ENCODE measurements at places on chromosomes 12 and 14.
A peak's percentile ranks its signal among the peaks of the same experiment; 100 is the strongest.

- no peak for DNase-seq
Observed at GRCh38 chr14:82180139-82180538, 646.5 kb upstream of the SEL1L start.

GRCh38 chr14:28830115-28830534 lies 63.5 kb downstream of the FOXG1 start:
- no peak for DNase-seq

DNA sequence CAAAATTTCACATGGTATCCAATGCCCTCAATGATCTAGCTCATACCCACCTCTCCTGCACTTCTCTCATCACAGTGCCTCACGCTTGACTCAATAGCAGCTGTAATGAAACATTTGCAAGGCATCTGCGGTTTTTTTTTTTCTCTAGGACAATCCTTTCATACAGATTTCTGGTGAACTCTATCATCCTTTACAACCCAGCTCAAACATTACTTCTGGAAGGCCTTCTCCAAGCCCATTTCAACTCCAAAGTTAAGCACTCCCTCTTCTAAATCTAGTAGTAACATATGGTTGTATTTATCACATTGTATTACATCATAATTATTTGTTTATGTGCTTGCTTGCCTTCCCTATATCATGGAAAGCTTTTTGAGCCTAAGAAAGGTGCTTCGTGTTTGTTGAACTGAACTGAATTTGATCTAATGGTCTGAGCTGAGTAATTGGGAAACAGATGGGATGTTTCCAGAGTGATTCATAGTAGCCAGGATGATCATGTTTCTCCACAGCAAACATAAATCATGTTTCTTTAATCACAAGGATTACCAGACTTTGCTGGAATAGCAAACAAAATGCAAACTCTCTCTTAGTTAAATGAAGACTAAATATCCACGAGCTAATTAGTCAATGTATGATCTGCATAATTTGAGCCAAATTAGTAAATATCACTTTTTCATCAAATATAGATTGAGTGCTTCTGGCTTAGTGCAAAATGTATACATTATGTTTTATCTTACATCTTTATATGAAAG lies 14.3 kb downstream of the CFL2 start:
- no peak for DNase-seq

DNA sequence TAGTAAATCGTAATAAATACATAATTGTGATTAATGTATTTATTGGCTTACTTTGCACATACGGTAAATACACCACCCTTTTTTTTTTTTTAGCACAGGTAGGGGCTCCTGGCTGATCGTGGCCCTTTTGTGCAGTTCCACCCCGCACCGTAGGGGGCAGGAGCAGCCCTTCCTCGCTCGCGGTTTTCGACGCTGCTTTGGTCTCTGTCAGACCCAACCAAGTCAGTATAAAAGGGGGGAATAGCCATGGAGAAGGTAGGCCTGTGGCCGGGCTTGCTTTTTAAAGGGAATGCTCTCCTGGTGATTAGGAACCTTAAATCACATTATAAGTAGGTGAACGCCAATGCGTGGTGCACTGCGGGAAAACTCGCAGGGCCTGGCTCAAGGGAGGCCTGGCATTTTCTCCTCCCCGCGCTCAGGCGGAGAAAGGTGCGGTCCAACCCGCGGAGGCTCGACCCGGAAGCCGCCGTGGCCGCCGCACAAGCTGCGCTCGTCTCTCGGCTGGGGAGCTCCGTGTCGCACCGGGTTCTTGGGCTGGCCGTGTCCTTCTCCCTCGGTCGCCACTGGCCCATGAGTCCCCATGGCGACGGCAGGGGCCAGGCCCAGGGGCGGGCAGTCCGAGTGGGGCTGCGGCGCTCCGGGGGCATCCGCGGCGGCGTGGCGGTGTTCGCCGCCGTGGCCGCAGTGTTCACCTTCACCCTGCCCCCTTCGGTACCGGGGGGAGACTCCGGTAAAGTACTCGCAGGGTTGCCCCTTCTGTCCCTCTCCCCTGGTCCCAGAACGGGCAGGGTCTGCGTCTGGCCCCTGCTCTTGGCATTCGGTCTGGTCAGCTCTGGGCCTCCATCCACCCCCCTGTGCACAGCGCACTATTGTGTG lies at the start of gene TMEM260:
TSS of gene TMEM260 (plus strand) at position 454 of the 876 bp plus-strand sequence. CDS start at position 571, 117 bp downstream.
- peak; percentile 83 for DNase-seq

DNA sequence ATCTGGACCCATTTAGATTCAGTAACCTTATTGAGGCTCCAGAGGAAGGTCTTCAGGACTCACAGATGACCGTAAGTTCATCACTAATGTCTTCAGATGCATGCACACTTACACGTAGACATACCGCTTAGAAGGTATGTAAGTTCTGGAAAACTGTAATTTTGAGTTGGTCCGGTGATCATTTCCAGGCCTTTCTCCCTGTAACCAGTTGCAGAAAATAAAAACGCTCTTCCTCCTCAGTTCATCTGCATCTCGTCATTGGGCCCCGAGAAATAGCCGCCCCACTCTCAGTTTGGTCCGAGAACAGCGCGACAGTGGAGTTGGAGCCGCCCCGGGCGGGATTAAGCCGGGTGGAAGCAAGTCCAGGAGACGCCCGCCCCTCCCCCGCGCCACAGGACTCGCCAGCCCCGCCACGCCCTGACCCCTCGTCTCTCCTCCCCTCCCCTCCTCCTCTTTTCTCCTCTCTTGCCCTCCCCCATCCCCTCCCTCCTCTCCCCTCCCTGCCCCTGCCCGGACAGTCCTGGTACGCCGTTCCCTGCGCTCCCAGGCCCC lies 83.7 kb downstream of the TNFAIP2 start:
- no peak for DNase-seq

DNA sequence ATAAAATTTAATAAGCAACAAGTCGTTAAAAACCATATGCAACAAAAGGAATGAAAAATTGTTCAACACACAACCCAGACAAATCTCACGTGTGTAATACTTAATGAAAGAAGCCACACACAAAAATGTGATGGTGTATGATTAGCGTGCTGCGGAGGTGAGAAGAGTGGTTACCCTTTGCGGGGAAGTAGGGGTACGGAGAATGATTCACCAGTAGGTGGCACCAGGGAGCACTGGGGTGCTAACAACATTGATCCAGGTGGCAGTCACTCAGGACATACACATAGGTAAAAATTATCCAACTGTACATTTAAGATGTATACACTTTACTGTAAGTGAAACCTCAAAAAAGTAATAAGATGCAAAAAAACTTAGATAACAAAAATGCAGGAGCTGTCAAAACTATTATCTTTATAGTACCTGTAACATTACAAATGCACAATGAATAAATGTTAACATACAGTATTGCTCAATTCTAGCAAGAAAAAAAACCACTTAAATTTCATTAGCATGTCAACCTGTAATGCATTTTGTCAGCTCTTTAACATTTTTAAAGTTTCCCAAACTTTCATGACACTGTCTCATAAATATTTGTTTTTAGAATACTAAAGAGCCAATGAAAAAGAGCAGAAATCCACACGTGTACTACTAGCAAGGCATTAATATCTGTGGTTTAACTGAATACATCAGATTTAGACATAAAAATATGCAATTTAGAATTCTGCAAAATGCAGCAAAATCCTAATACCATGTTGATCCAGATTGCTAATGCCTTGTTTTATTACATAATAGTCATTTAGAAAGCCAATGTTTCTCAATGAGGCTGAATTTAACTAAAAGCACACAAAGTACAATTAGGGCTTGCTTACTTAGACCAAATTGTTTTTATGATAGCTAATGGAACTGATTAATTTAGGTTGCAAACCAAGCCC lies 46.7 kb downstream of the TMCC3 start:
- DNase-seq, result no peak

GRCh38 chr12:117593815-117594400 lies 232.5 kb upstream of the NOS1 start:
- no peak for DNase-seq

GRCh38 chr12:122072031-122072970 lies 6.3 kb upstream of the MLXIP start:
- DNase-seq, result no peak

DNA sequence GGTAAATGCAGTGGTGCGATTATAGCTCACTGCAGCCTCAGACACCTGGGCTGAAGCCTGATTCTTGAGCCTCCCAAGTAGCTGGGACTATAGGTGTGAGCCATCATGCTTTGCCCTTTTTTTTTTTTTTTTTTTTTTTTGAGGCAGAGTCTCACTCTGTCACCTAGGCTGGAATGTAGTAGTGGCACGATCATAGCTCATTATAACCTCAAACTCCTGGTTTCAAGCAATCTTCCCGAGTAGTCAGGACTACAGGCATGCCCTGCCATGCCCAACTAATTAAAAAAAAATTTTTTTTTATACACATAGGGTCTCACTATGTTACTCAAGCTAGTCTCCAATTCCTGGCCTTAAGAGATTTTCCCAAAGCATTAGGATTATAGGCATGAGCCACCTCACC lies 6.9 kb downstream of the ATP2A2 start:
- no peak for DNase-seq

DNA sequence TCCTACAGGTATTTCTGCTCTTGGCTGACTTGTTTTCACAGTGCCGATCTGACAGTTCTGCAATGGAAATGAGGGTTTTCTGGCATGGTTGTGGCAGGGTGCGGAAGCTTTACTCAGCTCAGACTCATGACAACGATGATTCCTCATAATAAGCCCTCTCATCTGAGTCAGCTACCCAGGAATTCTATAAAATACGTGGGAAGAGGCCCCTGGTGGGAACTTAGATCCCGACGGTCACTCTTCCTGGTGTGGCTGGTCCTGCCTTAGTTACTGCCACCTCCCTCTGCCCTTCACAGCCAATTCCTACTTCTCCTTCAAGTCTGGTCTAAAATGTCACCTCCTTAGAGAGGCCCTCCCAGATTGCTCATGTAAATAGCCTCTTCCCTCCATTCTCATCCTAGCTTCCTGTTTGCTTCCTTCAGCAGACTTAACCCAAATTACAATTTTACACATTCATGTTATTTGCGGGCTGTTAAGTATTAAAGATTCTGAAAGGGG lies 104.2 kb upstream of the MAP1LC3B2 start:
- DNase-seq, result no peak

- DNase-seq, result no peak
Observed at GRCh38 chr12:93733358-93733757, 56.2 kb downstream of the CRADD start.

DNA sequence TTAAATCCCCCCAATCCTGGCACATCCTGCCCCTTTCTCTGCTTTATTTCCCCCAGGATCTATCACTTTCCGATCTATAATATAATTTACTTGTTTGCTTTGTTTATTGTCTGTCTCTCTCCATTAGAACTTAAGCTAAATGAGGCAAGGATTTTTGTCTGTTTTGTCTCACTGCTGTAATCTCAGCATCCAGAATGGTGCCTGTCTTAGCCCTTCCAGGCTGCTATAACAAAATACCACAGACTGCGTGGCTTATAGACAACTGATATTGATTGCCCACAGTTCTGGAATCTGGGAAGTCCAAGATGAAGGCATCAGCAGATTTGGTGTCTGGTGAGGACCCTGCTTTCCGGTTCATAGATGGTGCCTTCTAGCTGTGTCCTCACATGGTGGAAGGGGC lies 65.2 kb downstream of the VWF start:
- DNase-seq, result no peak

- no peak for DNase-seq
Observed at GRCh38 chr12:120642121-120642520, 1.7 kb downstream of the CABP1 start.

GRCh38 chr12:19799895-19800602 lies 360.8 kb downstream of the AEBP2 start:
- DNase-seq, result no peak

- DNase-seq, result no peak
Observed at GRCh38 chr12:24864796-24865125, 84.1 kb downstream of the BCAT1 start.

GRCh38 chr14:103280278-103280928 lies 53.6 kb upstream of the EIF5 start:
- DNase-seq, result no peak

DNA sequence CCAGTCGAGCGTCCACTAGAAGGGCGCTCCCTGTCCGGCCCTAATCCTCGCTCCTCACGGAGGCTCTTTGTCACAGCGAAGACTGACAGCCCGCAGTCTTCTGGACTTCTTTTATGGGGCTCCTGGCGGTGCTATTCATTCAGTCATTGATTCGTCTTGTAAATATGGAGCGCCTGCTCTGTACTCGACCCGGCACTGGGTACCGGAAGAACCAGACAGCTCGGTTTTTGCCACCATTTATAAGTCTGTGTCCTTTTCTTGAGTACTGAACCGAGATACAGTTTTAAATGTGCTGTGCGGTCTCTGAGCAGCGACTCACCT lies 570 bp downstream of the DMAC2L start:
- no peak for DNase-seq

DNA sequence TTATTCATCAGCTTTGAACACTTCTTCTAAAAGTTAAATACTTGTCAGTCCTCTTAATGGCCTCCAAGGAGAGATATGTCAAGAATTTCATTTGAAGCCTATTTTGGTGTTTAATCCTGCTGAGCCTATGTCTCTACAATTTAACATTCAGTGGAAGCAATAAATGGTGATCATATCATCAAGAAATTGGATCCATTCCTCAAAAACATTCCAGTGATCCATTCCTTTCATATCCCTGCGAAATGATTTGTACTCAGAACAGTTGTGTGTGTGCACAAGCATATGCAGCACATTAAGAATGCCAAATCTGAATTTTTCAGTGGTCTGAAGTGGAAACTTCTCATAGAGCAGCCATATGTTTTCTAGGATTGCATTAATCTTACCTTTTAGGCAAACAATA lies 373.7 kb upstream of the SYT1 start:
- DNase-seq, result no peak

- DNase-seq, result no peak
Observed at GRCh38 chr12:64600164-64600561, 10.1 kb upstream of the RASSF3 start.

GRCh38 chr12:123149501-123150274 lies 1.2 kb downstream of the PITPNM2 start:
- no peak for DNase-seq

DNA sequence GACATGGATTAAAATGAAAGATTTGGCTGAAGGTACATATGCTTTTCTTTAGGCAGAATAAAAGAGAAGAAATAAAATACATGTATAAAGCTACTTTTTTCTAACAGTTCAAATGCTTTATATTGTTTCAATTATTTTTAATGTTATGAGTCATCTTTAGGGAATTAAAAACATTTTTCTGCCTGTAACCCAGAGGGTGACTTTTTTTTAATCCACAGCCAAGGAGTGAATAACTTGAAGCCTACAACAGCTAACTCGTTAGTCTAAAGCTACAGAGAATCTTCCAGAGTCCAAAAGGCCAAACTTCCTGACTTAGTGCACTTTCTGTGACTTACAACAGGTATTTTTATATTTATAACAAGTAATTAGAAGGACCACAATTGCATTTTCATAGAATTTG lies 151.6 kb downstream of the SEC23A start:
- no peak for DNase-seq
